ENCODE measurements at places on chromosomes 5 and 9. TPM values are rescaled to one million over a fixed set of nuclear protein-coding genes. Genes with fewer than 3 reads are reported as not detected.

- no peak for DNase-seq
These were observed 130.7 kb upstream of the TBCA start for GRCh38 chr5:77906806-77907205.

DNA sequence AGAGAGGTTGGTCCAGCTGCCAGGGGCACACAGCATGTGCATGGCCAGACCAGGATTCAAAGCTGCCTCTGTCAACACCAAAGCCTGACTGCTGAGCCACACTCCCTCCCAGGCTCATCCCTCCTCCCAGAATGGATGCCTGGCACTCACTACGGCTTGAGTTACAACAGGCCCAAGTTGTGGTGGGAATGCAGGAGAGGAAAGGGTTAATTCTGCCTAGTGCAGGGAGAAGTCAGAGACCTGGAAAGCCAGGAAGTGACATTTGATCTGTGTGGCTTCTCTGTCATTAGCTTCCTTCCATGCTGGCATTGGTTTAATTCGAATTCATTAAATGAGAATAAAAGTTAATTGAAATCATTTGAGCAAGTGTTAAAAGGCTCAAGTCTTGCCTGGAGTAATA, 150.0 kb downstream of the NSG2 start:
- no peak for DNase-seq

DNA sequence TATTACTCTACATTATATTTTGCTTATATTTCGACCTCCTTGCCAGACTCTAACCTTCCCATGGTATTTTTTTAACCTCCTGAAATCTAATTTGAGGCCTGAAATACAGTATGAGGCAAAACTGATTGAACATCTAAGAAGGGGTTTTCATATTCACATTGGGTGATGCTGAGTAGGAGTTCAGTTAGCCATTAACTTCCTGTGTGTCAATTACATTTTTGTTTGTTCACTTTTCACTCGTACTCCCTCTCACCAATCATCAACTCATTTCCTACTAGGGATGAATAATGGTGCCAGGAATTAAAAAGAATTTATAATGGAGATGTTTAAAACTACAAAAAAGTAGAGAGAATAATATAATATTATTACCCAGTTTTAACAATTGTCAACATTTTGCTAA, 27.6 kb upstream of the GLRA1 start:
- DNase-seq = no peak

DNA sequence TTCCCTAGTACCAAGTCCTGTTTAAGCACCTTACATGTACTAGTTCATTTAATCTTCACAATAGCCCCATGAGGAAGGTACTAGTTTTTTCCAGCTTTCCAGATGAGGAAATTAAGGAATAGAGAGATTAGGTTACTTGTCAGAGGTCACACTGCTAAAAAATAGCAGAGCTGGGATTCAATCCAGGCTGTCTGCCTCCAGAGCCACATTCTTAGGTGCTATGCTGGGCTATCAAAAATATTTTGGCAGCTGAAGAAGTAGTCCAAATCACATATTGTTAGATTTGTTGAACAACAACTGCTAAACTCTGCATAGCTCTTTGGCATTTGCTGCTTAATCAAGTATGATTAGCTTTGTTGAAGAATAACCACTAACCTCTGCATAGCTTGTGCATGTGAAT, 591.5 kb upstream of the KLF4 start:
- no peak for DNase-seq

- no peak for DNase-seq
These were observed 1207.1 kb upstream of the CDH18 start for GRCh38 chr5:21195145-21195544.

- no peak for DNase-seq
These were observed 17.3 kb upstream of the BICD2 start for GRCh38 chr9:92781899-92782298.

GRCh38 chr5:17203329-17204132, 13.9 kb upstream of the BASP1 start:
- no peak for DNase-seq

DNA sequence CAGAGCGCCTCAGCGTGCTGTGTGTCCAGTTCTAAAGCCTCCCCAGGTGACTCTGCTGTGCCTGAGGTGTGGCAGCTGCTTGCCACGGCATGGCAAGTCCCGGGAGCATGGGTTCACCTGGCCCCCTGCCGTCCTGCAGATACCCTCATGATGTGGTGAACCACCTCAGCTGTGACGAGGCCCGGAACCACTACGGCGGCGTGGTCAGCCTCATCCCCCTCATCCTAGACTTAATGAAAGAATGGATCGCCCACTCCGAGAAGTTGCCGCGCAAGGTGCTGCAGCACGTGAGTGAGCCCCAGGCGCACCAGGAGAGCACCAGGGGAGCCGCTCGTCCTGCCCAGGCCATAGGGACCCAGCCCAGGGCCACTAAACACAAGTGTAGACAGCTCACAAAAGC, 9.5 kb downstream of the SPACA9 start:
- DNase-seq = no peak

Gene PTGR1
- 0.55 TPM for total RNA-seq

Gene STXBP1
- total RNA-seq = 20.9 TPM

Gene LHX6
- not detected for total RNA-seq

Gene PCDHGA8
- not detected for total RNA-seq

Gene CD72
- 4.4 TPM for total RNA-seq

Data from CD4-positive, alpha-beta memory T cell (primary cell).